CD4-positive, alpha-beta T cell treated with Interleukin-6 at 100 ng/mL for 8 hours (primary cell): ENCODE measurements at places on chromosomes 16 and 17.

DNA sequence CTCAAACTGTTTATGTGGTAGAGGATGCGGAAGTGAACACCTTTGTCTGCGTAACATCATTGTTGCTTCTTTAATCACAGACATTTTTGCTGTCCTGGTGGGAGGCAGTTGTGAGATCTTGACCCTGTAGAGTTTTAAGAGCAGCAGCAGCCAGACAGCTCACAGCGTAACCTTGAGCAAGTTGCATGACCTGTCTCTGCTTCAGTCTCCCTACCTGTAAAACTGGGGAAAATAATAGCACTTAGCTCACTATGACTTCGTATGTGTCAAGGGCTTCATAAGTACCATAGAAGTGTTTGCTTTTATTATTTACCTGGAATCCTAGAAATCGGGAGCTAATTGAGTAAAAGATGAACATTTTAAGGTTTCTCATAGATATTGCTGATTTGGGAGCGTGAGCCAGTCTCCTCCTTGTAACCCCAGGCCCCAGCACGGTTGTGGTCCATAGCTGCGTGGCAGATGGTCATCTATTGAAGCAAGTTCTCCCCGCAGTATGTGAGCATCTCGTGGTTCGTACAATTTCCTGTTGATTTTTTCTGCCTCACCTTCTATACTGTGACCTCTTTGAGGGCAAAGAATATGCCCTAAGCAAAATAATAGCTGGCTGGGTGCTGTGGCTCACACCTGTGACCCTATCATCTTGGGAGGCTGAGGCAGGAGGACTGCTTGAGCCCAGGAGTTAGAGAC, 34.4 kb downstream of the GPRC5B start:
- DNase-seq = no peak

- DNase-seq = no peak
These were observed 273.2 kb downstream of the C16orf95 start for GRCh38 chr16:87044032-87044382.

DNA sequence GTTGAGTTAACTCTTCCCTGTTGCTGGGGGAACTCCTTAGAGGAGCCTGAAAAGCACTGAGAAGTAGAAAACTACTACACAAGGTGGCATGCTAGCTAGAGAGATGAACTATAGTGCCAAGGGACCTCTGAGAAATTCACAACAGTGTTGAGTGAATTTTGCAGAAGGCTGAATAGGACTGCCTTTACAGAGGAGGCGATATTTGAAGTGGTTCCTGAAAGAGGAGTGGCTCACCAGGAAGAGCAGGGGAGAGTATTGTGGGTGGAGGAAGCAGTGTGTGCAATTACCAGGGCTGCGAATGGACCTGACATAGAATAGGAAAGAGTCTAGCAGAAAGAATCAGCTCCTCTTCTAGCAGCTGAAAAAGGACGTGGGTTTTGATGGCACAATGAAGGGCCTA, 66.4 kb downstream of the CDK5R1 start:
- no peak for DNase-seq

DNA sequence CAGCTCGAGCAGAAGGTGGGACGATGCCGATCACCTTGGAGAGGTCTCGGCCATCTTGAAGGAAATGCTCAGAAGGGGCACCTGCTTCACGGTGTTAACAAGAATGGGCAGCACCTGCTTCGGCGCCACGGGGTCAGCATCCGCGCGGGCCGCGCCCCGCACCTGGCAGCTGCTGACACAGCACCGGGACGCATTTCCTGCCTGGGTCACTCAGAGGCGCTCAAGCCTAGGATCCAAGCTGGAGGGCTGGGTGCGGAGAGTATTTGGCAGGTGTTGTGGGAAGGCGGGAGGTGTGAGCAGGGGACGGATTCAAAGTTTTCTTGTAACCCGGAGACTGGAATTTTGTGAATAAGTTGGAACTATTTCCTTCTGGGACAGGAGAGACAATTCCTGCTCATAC, 39.3 kb upstream of the AKTIP start:
- no peak for DNase-seq

DNA sequence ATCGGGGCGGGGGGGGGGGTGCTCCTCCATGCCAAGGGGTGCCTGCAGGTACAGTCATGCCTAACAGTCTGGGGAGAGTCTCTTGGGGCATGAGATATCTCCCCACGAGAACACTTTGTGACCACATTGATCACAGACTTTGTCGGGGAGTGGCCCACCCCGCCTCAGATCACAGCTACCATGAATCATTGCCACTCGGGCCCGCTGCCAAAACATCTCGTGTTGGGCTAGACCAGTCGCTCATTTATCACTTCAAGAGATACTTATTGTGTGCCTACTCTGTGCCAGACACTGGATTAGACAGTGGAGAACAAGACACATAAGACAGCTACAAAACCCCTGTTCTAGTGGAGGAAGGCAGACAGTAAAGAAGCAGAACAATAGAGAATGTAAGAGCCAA, 72.6 kb downstream of the CLEC16A start:
- no peak for DNase-seq

DNA sequence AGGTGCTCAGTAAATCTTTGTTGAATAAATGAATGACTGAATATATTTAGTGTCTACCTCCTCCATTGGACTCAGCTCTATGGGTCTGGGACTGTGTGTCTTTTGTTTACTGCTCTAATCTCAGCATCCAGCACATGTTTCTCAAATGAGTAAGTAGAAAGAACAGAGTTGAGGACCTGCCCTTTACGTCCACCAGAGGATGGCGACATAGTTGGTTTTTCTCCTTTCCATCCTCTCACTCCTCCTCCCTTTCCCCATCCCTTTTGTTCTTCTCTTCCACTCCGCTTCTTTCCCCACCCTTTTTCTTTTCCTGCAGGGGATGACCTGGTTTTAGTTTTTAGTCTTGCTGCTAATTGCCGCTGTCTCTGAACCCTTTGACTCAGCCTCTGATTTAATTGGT, 12.1 kb upstream of the CHP2 start:
- DNase-seq = no peak

DNA sequence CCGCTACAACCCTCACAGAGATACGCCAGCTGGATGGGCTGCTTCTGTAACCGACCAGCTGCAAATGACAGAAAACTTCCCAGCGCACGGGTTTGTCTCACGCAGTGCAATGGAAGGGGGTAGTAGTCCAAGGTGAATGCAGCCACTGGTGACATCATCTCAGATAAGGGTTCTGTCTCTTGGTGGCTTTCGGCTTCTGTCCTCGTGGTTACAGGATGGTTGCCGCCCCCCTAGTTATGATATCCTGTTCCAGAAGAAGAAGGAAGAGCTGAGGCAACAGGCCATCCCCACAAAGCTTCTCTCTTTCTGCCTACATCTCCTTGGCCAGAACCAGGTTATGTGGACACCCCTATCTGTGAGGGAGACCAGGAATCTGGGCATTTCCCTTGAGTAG, 40.3 kb upstream of the BAHCC1 start:
- DNase-seq = no peak

DNA sequence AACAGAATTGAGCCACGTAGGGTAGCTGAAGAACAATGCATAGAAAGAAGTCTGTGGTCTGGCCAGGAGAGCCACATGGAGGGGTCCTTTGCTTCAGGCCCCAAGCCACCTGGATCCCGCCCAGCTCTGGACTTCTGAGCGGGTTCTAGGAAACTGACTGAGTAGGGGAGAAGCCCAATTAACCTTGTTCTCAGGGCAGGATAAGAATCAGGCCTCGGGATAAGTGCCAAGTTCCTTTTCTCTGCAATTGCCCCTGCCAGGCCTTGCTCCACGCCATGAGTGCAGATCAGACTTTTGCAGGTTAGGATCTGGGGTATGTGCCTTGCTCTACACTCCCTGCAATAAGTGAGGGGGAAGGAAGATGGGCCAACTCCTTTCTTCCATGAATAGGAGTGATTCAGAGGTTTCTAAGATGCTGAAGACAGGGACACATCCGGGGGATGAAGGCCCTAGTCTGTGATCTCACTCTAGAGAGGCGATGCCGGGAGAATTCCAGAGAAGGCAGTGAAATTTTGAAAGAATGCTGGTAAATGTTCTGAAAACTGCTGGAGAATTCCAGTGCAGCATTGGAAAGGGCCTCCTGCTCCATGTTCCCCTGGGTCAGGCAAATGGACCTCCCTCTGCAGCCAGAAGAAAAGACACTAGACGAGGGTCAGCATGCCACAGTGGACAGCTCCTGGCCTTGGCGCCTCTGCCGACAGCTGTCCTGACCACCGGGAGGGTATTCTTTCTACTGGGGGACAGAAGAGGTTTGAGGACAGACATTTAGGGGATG, 5.8 kb downstream of the NEUROD2 start:
- DNase-seq = no peak

DNA sequence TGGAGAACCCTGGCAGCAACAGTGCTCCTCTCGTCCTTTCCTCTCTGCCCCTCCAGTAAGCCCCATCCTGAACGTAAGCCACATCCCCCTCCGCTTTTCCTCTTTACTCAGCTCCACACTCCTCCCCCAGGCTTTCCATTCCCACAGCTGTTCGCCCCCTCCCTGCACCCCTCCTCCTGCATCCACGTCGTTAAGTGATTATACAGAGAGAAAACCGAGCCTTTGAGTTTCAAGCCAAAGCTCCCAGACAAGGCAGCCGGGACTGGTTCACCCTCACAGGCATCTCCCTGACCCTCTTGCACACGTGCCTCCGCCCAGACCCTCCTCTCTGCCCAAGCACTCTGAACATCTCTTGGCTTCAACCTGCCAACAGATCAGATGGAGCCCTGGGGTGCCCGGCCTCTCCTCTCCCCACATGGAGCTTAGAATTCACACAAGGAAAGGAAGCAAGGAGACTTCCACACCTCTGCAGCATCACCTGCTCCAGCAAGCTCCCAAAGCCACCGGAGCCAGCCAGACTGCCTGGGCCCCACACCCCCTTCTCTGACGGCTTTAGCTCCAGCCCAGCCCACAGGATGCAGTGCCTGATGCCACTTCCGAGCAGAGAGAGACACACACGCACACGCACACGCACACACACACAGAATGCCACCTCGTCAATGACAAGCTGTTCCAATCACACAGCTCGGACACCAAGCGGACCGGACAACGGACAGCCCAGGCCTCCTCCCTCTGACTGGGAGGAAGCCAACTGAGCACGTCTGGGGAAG, 99.9 kb upstream of the CCL2 start:
- DNase-seq = no peak

DNA sequence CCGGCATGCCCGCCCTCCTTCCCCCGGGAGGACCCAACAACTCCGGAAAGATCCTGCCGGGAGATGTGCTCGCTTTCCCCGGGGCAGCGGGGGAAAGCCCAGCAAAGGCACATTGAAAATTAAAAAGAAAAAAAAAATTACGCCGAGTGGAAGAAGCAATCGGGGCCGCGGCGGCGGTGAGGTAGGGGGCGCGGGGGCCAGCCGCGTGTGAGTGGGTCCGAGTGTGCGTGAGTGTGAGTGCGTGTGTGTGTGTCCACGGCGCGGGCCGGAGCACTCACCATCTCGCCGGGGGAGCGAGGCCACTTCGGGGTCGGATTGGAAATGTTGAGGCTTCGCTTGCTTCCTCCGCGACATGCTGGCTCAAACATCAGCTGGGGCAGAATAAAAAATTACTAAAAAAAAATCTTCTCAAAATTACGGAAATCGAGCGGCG, at the start of gene SALL1:
Gene SALL1 (minus strand): TSS at position 383 of the 433 bp plus-strand sequence. CDS start 29 bp downstream, at position 354.
- no peak for DNase-seq

DNA sequence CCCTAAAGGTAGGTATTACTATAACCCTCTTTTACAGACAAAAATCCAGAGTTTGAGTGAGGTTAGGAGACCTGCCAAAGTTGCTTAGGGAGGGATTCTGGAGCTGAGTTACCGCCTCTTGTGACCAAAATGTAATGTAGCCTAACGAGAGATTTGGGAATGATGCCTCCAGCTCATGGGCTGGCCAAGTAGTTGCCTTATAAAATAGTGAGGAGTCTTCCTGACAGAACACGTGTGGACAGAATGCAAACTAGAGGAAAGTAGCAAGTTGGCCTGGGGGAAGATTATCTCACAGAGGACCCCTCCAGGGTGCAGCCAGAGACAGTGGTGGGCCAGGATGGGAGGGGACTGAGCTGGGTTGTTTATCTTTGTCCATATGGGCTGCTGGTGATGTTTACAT, 543.7 kb upstream of the CDH11 start:
- no peak for DNase-seq

- DNase-seq = no peak
These were observed 6.2 kb downstream of the TMEM97 start for GRCh38 chr17:28325211-28325610.

DNA sequence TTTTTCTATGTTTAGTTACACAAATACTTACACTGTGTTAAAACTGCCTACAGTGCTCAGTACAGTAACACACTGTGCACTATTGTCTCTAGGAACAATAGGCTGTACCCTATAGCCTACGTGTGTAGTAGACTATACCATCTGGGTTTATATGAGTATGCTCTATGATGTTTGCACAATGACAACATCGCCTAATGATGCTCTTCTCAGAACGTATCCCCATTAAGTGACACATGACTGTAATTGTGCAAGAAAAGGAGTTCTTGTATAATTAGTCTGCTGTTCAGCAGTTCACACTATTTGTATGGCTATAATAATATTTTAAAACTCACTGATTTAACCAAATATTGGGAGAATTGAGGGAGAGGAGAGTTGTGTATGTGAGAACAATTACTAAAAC, 173.7 kb downstream of the TRIM37 start:
- no peak for DNase-seq

DNA sequence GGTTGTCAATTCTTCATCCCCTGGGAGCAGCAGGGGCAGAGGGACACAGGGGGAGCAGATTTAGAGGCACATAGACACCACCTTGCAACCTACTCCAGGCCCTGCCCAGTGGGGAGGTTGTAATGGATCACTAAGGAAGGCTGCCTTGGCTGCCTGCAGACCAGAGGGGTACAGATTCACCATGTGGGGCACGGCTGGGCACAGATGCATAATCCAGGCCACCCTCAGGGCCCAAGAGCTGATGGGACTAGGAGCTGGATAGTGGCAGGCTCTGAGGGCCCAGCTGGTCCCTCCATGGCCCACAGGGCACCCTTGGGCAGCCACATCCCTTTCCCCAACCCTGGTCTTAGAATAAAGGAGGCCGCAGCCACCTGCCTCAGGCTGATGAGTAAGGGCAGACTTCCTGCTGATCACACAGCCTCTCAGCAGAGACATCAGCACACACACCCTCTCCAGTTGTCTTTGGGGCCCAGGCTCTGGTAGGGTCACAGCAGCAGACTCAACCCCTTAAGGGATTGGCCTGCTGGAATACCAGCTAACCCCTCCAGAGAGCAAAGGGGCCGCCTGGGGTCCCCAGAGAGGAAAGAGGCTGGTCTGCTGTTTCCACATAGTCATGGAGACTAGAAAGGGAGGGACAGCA, 224.9 kb downstream of the GSG1L start:
- no peak for DNase-seq

DNA sequence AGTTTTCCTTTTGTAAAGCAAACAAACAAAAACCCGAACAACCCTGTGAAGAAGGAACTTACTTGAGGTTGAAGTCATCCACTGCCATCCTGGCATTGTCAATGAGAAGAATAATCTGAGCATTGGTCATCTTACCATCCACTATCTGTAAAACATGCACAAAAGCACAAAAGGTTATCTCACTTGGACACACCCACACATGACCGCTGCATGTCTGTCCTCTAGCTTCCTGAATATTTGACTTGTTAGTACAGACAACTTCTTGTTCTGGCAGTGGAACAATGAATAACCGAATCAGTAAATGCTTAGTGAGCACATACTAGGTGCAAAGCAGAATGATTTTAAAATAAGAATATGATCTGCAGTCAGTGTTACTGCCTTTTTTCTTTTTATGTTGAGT, 6.1 kb downstream of the KRT23 start:
- DNase-seq = no peak
